ENCODE measurements at places on chromosomes 1 and 21.
A peak's percentile ranks its signal among the peaks of the same experiment; 100 is the strongest.

DNA sequence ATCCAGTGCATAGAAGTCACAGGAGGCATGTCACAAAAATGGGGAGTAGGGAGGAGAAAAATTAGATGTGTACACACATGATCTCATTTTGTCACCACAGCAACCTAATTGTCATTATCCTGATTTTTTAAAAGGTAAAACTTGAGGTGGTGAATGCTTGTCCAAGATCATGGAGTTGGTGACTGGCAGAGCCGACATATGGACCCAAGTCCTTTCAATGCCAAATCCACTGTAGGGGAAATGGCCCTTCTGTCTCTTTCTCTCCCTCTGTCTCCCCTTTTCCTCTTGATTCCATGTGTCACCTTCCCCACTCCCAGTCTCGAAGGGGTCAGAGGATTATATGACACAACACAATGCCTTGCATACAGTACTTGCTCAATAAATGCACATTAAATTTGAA is 65.7 kb upstream of the JUN start:
- DNase-seq, result no peak

- DNase-seq, result no peak
Measured at GRCh38 chr1:72462186-72462905, 180.0 kb upstream of the NEGR1 start.

GRCh38 chr1:26363549-26364448 is 8.8 kb downstream of the ZNF683 start:
- DNase-seq, result peak; percentile 87

DNA sequence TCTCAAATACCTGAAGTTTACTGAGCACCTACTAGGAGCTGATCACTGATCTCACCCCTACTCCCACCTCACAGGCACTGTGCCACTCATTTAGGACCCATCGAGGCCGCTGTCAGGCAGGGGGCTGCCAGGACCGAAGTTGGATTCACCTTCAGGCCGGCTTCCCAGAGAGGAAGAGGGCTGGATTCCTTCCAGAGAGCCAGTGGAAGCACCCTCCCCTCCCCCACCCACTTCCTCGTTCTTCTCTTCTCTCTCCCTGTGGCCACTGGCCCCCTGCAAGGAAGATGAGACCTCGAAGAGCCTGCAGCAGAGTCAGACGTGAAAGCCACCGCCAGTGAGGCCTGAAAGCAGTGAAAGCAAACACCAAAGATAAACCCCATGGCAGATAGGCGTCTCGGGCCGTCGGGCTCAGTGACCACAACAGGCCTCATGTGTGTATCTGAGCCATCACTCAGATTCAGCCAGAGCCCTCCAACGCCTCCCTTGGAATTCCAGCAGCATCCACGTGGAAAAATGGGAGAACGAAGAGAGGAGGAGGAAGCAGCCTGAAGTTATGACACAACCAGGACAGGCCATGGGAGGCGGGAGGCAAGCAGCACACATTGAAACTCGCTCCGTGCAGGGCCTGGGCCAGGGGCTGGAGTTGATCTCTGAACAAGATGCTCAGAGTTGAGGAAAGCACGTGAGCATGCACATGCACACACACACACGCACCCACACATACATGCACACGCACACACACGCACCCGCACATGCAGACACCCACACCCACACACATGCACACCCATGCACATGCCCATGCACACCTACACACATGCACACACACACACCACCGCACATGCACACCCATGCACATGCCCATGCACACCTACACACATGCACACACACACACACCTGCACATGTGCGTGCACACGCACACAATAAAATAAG is 6.2 kb upstream of the AGTRAP start:
- no peak for DNase-seq

DNA sequence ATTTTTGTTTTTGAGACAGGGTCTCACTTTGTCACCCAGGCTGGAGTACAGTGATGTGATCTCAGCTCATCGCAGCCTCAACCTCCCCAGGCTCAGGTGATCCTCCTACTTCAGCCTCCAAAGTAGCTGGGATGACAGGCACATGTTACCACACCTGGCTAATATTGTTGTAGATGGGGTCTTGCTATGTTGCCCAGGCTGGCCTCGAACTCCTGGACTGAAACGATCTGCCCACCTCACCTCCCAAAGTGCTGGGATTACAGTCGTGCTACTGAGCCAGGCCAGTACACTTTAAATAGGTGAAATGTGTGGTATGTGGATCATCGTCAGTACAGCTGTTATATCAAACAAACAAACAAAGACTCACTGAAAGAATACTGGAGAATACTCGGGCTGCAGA is 35.0 kb upstream of the GPR153 start:
- no peak for DNase-seq

DNA sequence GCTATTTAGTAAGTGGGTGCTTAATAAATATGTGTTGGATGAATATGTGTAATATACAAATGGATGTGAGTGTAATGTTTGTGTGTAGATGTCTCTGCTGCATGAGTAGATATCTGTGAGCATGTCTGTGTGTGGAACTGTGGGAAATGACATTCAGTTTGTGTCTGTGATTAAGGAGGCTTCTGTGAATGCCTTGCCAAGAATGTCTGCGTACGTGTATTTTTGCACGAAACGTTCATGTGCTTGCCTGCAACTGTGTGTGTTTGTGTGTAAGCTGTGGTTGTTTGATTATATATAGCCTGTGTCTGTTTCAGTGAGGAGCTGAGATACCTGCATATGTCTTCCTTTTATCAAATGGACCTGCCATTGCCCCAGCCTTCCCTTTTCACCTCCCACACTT is 13.8 kb downstream of the DMBX1 start:
- DNase-seq, result no peak

DNA sequence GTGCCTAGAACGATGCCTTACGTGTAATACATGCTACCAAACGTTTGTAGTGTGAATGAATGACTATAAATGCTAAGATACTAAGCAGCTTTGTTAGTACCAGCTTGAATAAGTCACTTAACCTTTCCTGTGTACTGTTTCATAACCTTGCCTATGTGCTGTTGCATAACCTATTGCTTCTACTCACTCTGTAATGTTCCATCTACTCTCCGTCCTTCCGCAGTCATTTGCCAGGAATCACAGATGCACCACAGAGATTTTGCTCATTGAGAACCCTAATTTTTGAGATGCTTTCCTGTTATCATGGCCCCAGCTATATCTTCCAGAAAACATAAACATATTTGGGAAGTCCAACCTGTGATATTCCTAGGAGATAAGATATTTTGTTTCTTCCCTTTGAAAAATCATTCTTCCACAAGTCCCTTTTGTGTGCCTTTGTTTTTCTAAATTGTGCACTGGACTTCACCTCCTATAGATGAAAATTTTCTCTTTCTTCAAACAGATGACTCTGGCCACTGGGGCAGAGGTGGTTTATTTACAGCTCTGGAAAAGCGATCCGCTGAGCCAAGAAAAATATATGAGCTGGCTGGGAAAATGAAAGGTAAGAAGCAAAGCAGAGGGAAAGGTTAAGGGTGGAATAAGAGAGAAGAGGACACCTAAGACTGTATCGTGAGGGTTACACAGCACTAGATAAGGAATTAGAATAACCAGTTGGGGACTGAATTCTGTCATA is 44.8 kb downstream of the CHD1L start:
- no peak for DNase-seq

GRCh38 chr21:44897326-44898010 is 23.2 kb downstream of the ITGB2 start:
- DNase-seq, result no peak

- DNase-seq, result no peak
Measured at GRCh38 chr1:203099805-203100515, 14.1 kb upstream of the MYOG start.

DNA sequence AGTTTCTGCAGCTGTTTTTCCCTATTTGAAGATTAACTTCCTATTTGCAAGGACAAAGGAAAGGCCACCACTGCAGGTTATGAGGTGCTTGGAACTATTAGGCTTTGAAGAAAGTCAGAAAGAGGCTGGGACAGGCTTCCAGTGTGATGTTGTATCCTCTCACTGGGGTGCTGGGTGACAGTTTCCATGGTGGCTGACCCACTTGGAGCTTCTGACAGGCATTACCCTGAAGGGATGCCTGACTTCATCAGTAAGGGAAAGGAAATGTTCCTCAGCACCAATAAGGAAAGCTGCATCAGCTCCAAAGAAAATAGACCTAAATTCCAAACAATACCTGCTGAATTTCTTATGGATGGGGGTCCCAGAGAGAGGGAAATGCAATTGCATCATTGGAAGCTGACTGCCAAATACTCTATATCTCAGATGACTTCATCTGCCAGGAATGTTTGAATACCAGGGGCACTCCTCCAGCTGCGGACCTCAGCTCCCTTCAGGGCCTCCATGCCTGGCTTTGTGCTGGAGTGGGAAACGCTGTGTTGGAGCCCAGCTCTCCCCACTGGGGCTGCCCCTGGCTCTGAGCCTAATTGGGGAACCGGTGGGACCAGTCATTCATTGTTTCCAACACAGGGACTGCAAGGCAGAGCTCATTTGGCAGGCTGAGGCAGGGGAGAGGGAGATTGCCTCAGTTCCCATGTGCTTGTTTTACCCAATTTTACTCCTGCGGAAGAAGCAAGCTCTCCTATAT is 76.6 kb downstream of the RGL1 start:
- DNase-seq, result no peak

DNA sequence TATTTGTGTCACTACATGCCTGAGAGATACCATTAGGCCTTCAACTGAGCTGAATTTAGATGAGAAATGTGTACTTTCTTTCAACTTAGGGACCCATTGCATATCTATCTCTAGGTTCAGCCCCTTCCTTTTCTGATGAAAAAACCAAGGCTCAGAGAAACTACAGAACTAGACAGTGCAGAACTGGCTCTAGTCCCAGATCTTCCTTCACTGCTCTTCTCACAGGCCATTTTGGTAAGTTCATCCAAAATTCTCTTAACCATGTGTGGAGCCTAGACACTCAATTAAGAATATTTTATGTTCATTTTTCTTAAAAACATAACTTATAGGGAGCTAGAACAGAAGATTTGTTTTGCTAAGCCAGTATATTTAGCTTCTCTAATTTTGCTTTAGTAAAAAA is 128.9 kb downstream of the ASTN1 start:
- DNase-seq, result no peak

DNA sequence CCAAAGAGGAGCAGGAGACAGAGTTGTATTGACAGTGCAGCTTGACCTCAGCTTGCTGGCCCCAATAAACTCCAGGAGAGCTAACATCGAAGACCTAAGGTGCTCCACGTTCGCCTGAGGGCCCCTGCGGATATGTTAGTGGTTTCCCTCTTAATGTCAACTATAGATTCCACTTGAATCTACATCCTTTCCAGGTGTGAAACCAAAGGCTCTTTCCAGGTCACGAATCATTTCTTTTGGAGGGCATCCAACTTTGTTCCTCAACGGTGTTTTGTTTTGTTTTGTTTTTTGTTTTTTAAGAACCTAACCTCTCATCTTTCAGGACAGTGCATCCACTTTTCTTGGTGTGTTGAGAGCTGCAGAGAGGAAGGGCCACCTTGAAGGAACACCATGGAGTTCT is 267.6 kb upstream of the SGIP1 start:
- DNase-seq, result no peak

- DNase-seq, result no peak
Measured at GRCh38 chr1:165481820-165482532, 37.0 kb upstream of the RXRG start.

DNA sequence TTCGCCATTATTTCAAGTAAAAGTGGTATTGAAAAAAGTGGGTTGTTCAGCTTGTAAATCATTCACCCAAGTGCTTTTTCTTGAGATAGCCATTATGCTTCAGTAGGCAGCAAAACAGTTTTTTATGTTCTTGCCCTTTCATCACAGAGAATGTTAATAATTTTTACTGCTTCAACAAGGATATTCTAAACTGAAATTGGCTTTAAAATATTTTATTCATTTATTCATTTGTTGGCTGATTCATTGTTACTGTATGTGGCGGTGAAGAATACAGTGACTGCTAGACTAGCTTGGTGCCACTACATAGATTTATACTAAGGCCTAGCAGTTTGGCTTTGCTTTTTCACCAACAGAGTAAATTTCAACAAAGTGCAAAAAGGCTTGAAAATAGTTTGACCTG is 121.5 kb downstream of the OLFML2B start:
- no peak for DNase-seq

DNA sequence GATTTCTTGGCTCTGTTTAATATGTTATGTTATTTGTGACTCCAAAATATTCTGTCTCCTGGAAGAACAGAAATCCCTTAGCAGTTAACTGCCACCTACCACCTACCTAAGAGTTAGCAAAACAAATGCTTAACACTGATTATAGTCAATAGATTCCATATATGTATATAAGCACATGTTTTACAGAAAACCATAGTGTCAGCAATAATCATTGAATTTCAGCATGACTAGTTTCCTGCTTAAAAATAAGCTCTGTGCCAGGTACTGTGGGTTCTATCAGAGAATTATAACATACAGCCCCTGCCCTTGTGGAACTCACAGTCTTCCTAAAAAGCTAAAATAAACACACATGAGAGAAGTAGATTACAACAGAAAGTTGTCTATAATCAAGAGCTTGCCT is 561.9 kb upstream of the CAMK1G start:
- DNase-seq, result no peak

GRCh38 chr1:88134983-88135921 is 548.8 kb upstream of the PKN2 start:
- DNase-seq, result no peak

GRCh38 chr1:25807480-25808390 is 7.7 kb downstream of the SELENON start:
- DNase-seq, result no peak

DNA sequence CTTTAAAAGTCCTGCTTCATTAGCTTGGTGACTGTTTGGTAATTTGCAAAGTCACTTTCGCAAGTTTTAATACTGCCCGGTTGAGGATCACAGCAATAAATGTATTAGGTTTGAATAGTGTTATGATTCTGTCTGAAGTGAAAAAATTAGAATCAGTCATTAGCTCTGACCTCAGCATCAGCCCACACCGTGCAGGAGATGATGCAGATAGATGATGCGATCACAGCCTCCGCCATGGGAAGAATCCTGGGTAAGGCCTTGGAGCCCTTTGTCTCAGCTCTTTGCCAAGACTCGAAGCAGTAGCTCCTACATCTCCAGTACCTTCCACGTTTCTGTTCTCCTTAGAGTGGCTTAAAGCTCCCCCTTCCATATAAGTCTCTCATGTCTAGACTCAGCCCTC is 366.7 kb downstream of the CAMTA1 start:
- DNase-seq, result no peak

- DNase-seq, result no peak
Measured at GRCh38 chr21:45440736-45441350, 35.9 kb downstream of the COL18A1 start.

DNA sequence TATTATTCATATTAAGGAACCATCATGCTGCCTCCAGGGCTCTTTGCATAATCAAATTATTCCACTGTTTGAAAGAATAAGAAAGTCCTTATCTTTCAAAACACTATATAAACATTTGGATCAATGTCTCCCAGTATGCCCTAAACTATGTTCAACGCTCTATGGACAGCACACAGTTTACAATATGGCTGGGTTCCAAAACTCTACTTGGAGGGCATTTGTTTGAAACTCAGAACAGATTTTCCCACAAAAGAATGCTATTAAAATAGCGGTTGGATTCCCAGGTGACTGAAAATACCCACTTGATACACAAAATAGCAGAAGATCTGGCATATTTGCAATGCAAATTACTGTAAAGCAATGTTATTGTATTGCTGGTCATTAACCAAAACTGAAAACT is 3.2 kb downstream of the HAO2 start:
- DNase-seq, result no peak

GRCh38 chr1:119008483-119009311 is 20.6 kb upstream of the TBX15 start:
- DNase-seq, result peak; percentile 47

GRCh38 chr1:115606305-115606704 is 35.5 kb upstream of the VANGL1 start:
- no peak for DNase-seq

GRCh38 chr1:229025576-229025975 is 245.3 kb upstream of the RAB4A start:
- peak; percentile 37 for DNase-seq

- DNase-seq, result no peak
Measured at GRCh38 chr1:183592733-183593132, 2.5 kb upstream of the NCF2 start.

Measured in Jurkat, Clone E6-1 (cell line).